A549 treated with CpdA at 1 μM for 4 hours (cell line): ENCODE measurements at places on chromosomes 7 and 10. TPM values are rescaled to one million over a fixed set of nuclear protein-coding genes. Genes with fewer than 3 reads are reported as not detected.

LGI1 gene
- total RNA-seq: not detected in 5 replicates

PAPSS2 gene
- total RNA-seq: 23.1 to 27.9 TPM (median 26.3 TPM) in 5 replicates

CRTAC1 gene
- 0.96 to 1.7 TPM (median 1.4 TPM) in 5 replicates for total RNA-seq

SPRN gene
- 0.14 to 0.26 TPM (median 0.22 TPM) in 5 replicates for total RNA-seq

PARD3 gene
- 71.5 to 102 TPM (median 82.7 TPM) in 5 replicates for total RNA-seq

SUN3 gene
- total RNA-seq: 0.15 to 0.91 TPM in 2 of 5 replicates, not detected in the others

RPEL1 gene
- total RNA-seq: 0.06 TPM in 1 of 5 replicates, not detected in the others

REEP3 gene
- 15.8 to 22.5 TPM (median 20.7 TPM) in 5 replicates for total RNA-seq

PODXL gene
- 44.7 to 71.9 TPM (median 60.4 TPM) in 5 replicates for total RNA-seq

TUBAL3 gene
- total RNA-seq: 0.24 to 0.49 TPM (median 0.31 TPM) in 5 replicates

NPY gene
- total RNA-seq: not detected in 5 replicates

GRID1 gene
- total RNA-seq: 0.17 to 0.35 TPM (median 0.33 TPM) in 5 replicates

ZNF33A gene
- total RNA-seq: 7.1 to 9.6 TPM (median 9.1 TPM) in 5 replicates

ACTR3C gene
- total RNA-seq: 0.14 TPM in 1 of 5 replicates, not detected in the others

LRRD1 gene
- not detected in 5 replicates for total RNA-seq

AASS gene
- 0.03 to 0.08 TPM (median 0.05 TPM) in 4 of 5 replicates, not detected in the other for total RNA-seq

VTI1A gene
- 11.6 to 16.1 TPM (median 13.1 TPM) in 5 replicates for total RNA-seq

STOX1 gene
- total RNA-seq: 0.74 to 1.1 TPM (median 0.86 TPM) in 5 replicates

SPOCK2 gene
- total RNA-seq: 0.34 to 0.61 TPM (median 0.43 TPM) in 5 replicates

BET1 gene
- 24.7 to 34.8 TPM (median 27.8 TPM) in 5 replicates for total RNA-seq

ZNF853 gene
- 1.9 to 3.0 TPM (median 2.2 TPM) in 5 replicates for total RNA-seq

SFRP5 gene
- total RNA-seq: 1.2 to 3.0 TPM (median 2.4 TPM) in 5 replicates

GRB10 gene
- total RNA-seq: 66.8 to 87.0 TPM (median 76.8 TPM) in 5 replicates

VIM gene
- 1,774 to 2,057 TPM (median 1,913 TPM) in 5 replicates for total RNA-seq

CISD1 gene
- total RNA-seq: 37.9 to 58.3 TPM (median 55.9 TPM) in 5 replicates

RBP3 gene
- total RNA-seq: not detected in 5 replicates

ANLN gene
- 54.3 to 88.4 TPM (median 62.2 TPM) in 5 replicates for total RNA-seq
